T-cell (primary cell): ENCODE measurements at places on chromosomes 12 and 14.

DNA sequence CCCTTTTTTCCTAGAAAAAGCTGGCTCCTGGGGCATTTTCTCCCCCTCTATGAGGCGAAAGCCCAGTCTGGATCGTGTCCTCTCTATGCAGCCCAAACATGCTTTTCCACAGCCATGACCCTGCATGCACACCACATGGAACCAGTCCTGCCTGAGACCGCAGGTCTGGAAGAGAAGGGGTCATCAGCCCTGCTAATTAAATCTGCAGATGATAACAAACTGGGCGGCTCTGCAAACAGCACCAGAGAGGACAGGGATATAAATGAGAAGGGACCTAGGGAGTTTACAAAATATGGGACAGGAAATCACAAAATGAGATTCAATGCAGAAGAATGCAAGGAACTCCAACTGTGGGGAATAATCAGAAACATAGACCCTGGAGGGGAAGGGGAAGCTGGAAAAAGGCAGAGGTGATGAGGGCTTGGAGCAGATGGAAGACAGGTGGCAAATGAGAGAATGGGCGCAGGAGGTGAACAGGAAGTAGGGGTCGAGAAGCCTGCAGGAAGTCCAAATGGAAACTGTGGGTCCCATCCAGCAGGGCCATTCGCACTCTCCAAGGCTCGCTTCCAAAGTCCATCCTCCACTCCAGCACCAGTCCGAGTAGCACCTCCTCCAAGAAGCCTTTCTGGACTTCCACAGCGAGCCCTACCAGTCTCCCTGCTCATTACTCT is 76.3 kb downstream of the ANO2 start:
- no peak for DNase-seq

DNA sequence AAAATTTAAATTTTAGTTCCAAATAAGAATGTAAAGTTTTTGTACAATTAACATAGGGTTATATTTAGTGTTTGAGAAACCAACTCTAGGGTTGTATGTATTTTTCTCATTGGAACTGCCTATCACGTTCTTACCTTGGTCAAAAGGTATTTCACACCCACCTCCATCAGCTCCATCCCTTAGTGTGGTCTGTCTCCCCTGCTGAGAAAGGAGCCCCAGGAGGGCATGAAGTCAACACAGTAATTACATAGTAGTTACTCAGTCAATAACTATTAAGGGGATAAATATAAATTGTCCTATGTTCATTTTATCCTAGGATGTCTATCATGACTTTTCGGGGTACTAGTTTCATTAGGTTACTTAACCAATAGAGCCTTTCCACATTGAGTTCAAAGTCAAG is 106.3 kb downstream of the AKAP6 start:
- DNase-seq = no peak

DNA sequence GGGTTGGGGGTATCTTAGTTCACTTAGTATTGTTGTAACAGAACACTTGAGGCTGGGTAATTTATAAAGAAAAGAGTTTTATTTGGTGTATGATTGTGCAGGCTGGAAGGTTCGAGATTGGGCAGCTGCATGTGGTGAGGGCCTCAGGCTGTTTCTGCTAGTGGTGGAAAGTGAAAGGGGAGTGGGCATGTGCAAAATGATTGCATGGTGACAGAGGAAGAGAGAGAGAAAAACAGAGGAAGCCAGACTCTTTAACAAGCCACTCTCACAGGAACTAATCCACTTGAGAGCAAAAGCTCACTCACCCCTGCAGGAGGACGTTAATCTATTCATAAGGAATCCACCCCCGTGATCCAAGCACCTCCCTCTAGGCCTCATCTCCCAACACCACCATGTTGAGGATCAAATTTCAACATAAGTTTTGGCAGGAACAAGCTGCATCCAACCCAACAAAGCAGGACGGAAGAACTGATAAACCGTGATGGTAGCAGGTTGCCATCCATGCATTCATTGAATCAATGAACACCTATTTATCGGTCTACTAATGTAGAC is 165.0 kb upstream of the GZMB start:
- DNase-seq = no peak

GRCh38 chr12:119182701-119183493 is 4.2 kb downstream of the HSPB8 start:
- DNase-seq = no peak

DNA sequence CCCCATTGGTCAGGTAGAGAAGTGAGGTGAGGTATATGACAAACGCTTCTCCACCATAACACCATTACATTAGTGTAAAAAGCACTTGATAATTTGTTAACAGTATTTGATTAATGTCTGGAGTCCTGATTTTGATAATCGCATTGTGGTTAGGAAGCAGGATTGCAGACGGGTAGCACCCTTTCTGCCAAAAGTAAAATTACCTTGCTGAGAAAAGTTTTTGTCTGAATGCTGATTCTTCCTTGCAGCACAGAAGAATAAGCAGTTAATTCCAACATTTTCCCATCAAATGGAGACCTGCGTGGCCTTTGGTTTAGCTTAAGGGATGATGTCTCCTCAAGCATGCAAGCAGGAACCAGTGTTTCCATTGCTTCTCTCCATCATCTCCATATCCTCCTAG is 1090.2 kb upstream of the TMEM132C start:
- DNase-seq = no peak

DNA sequence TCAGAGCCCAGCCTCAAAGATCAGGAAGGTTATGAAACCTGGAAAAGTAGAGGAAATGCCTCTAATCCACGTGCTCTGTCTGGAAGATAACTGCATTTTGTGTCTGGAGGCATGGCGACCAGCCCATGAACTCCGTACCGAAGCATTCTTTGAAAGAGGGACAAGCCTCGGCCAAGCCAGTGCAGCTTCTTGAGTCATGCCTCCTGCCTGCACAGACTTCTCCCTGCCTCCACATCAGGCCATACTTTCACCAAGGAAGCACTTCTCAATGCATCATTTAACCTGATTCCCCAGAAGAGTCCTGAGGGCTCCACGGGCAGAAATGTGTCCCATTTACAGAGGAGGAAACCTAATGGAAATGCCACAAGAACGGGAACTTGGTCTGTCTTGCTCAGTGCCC is 3.4 kb downstream of the ACTN1 start:
- DNase-seq = no peak

GRCh38 chr14:69473946-69474345 is 10.6 kb upstream of the PLEKHD1 start:
- DNase-seq = no peak

GRCh38 chr14:22871224-22872032 is at the start of gene LRP10:
Gene LRP10, plus strand, starts transcription at chr14:22871740. Its CDS starts 564 bp downstream, at chr14:22872304.
- peak; percentile 57 for DNase-seq
